HT1080 (cell line): ENCODE measurements at places on chromosomes 12 and 14. TPM values are rescaled to one million over a fixed set of nuclear protein-coding genes. Genes with fewer than 3 reads are reported as not detected.

Gene NOVA1
- not detected in 2 replicates for total RNA-seq

- DNase-seq = peak; percentile 22
Observed at GRCh38 chr12:78359520-78359919, 505.1 kb upstream of the SYT1 start.

Gene BEGAIN
- total RNA-seq = 0.33 and 0.35 TPM in 2 replicates

Gene ZNF664
- 46.8 and 55.4 TPM in 2 replicates for total RNA-seq
